Activated naive CD8-positive, alpha-beta T cell treated with anti-CD3 and anti-CD28 coated beads, Interleukin-2, amount 10 ng/mL, durations not matched to agents 7 days and 5 days (primary cell): ENCODE measurements at places on chromosomes 1 and 21.

- DNase-seq, result peak; percentile 76
Observed at GRCh38 chr1:8348777-8349472, 31.0 kb downstream of the SLC45A1 start.

- DNase-seq, result no peak
Observed at GRCh38 chr1:44485229-44485933, 80.3 kb downstream of the RNF220 start.

DNA sequence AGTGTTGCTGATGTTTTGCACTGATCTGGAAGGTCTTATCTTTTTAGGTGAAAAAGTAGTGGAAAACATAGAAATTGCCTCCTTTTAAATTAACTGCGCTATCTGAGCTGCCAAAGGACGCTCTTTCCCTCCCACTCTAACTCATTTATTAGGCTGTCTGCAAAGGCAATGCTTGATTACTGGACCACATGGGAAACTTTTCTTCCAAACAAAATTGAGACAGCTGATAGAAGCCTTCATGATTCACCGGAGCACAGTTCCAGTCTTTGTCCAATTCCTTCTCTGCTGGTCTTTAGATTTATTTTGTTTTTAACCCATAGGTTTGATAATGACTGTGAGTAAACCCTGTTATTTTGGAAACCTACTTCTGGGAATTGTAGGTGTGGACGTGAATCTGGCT, 93.0 kb upstream of the RAVER2 start:
- DNase-seq, result no peak

GRCh38 chr1:42282867-42283583, 52.0 kb downstream of the FOXJ3 start:
- no peak for DNase-seq

- DNase-seq, result no peak
Observed at GRCh38 chr1:156659661-156659987, 17.6 kb downstream of the NES start.

- DNase-seq, result peak; percentile 69
Observed at GRCh38 chr1:31760471-31761470, 3.4 kb downstream of the ADGRB2 start.

GRCh38 chr1:204080163-204080903, 7.4 kb downstream of the SOX13 start:
- no peak for DNase-seq

DNA sequence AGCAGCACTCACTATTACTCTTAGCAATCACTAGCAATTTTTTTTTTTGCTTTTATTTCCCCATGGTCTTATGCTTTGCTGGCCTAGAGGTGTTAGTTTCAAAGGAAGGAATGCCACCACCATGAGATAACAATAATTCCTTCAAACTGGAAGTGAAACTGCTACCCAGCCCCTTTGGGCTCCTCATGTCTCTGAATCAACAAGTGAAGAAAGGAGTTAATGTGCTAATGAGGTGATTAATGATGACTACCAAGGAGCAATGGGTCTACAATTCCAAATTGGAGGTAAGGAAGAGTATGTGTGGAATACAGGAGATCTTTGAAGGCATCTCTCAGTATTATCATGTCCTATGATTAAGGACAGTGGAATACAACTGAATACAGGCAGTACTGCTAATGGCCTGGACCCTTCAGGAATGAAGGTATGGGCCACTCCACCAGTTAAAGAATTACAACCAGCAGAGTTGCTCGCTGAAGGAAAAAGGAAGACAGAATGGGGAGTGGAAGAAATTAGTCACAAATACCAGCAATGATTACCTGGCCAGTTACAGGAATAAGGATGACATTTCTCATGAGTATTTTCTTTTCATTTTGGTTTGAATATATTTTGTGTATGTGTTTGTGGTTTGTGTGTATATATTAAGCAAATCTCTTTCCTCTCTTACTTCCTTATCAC, 652.9 kb downstream of the ADGRL2 start:
- no peak for DNase-seq

- no peak for DNase-seq
Observed at GRCh38 chr1:9230869-9231533, 3.6 kb upstream of the H6PD start.

DNA sequence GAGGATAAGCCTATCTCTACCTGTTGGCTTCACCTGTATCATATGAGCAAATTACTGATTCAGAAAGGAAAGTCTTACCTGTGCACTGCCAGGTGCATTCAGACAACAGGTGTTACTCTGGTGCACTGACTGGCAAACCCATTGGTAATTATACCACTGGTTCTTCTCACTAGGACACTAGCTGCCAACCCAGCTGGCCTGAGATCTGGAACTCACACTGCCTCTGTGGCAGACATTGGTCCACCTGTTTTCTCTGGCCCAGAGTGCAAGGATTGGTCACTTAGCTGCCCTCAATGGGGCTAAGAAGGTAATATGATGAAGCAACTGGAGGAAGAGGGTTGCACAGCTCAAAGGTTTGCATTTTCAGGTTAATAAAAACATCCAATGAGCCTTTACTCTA, 140.2 kb upstream of the DNAH14 start:
- no peak for DNase-seq
